Cardiac ventricle fibroblast (primary cell): ENCODE measurements at places on chromosomes 4 and X. TPM values are rescaled to one million over a fixed set of nuclear protein-coding genes. Genes with fewer than 3 reads are reported as not detected.

RAB41 gene
- total RNA-seq = not detected in 2 replicates

PLXNB3 gene
- 0.94 and 2.4 TPM in 2 replicates for total RNA-seq

TMPRSS11B gene
- not detected in 2 replicates for total RNA-seq

YIPF6 gene
- total RNA-seq = 14.5 and 18.5 TPM in 2 replicates
